Activated naive CD8-positive, alpha-beta T cell treated with anti-CD3 and anti-CD28 coated beads, Interleukin-2, amount 10 ng/mL, durations not matched to agents 7 days and 5 days (primary cell): ENCODE measurements at places on chromosomes 1 and 21. TPM values are rescaled to one million over a fixed set of nuclear protein-coding genes. Genes with fewer than 3 reads are reported as not detected.
A peak's percentile ranks its signal among the peaks of the same experiment; 100 is the strongest.

DNA sequence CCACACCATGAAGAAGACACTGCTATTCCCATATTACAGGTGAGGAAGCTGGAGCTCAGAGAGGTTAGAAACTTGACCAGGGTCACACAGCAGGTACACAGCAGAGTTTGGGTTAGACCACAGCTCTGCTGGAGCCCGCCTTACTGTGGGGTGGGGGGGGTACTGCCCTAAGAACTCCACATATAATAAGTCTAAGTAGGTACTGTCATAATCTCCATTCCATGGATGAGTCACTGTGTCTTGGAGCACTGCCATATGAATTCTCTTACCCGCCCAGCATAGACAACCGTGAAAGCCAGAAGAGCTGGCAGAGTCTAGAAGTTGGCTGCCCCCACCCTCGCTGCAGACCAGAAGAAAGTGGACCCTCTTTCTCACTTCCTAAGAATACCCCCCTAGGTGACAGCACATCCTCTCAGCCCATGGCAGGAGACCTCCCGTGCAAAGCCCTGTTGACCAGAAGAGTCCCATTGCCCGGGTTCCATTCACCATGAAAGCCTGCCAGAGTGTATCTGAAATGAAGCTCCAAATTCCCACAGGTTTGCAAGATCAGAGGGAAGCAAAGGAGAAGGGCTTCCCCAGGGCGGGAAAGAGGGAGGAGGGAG is 5.2 kb upstream of the PLA2G2D start:
- no peak overlapping the region for H3K4me3 ChIP-seq
- peaks cover 14% of the 10 kb centered on the region for H3K27me3 ChIP-seq
- H3K27ac ChIP-seq = no peak overlapping the region

GRCh38 chr1:116127848-116128540 is 16.8 kb downstream of the MAB21L3 start:
- peaks cover 12% of the 10 kb centered on the region for H3K27me3 ChIP-seq
- no peak for DNase-seq
- peaks cover 27% of the 10 kb centered on the region for H3K4me1 ChIP-seq
- no peaks in the 10 kb centered on the region for H3K36me3 ChIP-seq
- no peak overlapping the region for H3K27ac ChIP-seq

DNA sequence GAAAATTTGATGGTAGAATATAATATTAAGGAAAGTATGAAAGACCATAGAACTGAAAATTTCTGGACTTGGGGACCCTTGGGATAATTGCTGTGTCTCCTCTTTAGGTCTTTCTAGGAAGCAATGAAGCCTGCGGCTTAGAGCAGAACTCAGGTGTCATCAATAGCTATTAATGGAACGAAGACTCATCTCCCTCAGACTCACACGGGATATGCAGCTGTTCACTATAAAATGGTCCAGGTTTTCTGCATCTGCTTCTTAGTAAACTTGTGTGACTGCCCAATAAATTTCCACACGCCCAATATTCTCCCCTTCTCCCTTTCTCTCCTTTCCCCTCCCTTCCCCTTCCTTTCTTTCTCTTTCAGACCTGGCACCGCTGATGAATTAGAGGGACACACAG is 392.5 kb downstream of the HLX start:
- peaks cover 4% of the 10 kb centered on the region for H3K27me3 ChIP-seq
- no peak for DNase-seq
- no peak overlapping the region for H3K4me3 ChIP-seq

GRCh38 chr1:26838474-26839338 is 12.2 kb downstream of the ZDHHC18 start:
- no peak for DNase-seq
- no peak overlapping the region for H3K4me3 ChIP-seq
- peak overlapping the region; percentile 28 for H3K27ac ChIP-seq
- peaks cover 15% of the 10 kb centered on the region for H3K4me1 ChIP-seq

FCRL5 gene
- total RNA-seq = 0.37 TPM

SPRR1B gene
- total RNA-seq = not detected

- H3K4me3 ChIP-seq = no peak overlapping the region
- no peak overlapping the region for H3K27ac ChIP-seq
- DNase-seq = no peak
- no peaks in the 10 kb centered on the region for H3K36me3 ChIP-seq
Observed at GRCh38 chr1:17591814-17592430, 52.4 kb downstream of the ARHGEF10L start.

ZFP69B gene
- total RNA-seq = 6.3 TPM
